Activated CD4-positive, alpha-beta memory T cell treated with anti-CD3 and anti-CD28 coated beads for 36 hours (primary cell): ENCODE measurements at places on chromosomes 3 and 15. TPM values are rescaled to one million over a fixed set of nuclear protein-coding genes. Genes with fewer than 3 reads are reported as not detected.

- H3K27me3 ChIP-seq: peaks cover 31% of the 10 kb centered on the region
- H3K36me3 ChIP-seq: peaks cover 4% of the 10 kb centered on the region
- DNase-seq: peak; percentile 51
- peak overlapping the region; percentile 81 for H3K27ac ChIP-seq
These were observed 524 bp downstream of the IGF1R start for GRCh38 chr15:98648654-98649471.

DNA sequence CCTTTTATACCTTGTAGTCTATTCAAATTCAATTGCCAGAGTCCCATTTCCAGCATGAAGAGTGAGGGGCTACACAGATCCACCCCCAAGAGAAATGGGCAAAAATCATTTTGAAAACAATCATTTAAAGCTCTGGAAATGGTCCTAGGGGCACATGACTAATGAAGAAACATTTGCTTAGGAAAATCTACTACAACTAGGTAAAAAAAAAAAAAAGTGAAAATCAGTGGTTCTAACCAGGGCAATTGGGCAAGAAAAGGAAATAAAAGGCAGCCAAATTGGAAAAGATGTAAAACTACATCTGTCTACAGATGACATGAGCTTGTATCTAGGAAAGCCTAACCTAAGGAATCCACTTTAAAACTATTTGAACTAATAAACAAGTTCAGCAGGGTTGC lies 9.4 kb downstream of the IMPG2 start:
- no peak for DNase-seq
- no peak overlapping the region for H3K27ac ChIP-seq
- H3K36me3 ChIP-seq: peaks cover 34% of the 10 kb centered on the region
- no peaks in the 10 kb centered on the region for H3K27me3 ChIP-seq

DNA sequence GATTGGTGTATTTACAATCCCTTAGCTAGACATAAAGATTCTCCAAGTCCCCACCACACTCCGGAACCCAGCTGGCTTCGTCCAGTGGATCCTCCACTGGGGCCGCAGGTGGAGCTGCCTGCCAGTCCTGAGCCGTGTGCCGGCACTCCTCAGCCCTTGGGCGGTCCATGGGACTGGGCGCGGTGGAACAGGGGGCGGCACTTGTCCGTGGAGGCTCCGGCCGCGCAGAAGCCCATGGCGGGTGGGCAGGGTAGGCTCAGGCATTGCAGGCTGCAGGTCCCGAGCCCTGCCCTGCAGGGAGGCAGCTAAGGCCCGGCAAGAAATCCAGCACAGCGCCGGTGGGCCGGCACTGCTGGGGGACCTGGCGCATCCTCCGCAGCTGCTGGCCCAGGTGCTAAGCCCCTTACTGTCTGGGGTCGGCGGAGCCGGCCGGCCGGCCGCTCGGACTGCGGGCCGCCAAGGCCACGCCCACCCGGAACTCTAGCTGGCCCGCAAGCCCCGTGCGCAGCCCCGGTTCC lies 3.5 kb upstream of the RNU5B-1 start:
- H3K36me3 ChIP-seq: peaks cover 4% of the 10 kb centered on the region
- no peak overlapping the region for H3K27ac ChIP-seq
- no peak overlapping the region for H3K4me3 ChIP-seq
- H3K27me3 ChIP-seq: peaks cover 3% of the 10 kb centered on the region

GRCh38 chr15:56832125-56832524 lies 86.3 kb upstream of the TCF12 start:
- no peaks in the 10 kb centered on the region for H3K27me3 ChIP-seq
- H3K4me1 ChIP-seq: no peaks in the 10 kb centered on the region
- no peak overlapping the region for H3K4me3 ChIP-seq
- no peak overlapping the region for H3K27ac ChIP-seq
- no peak for DNase-seq

- H3K27ac ChIP-seq: no peak overlapping the region
- peaks cover 16% of the 10 kb centered on the region for H3K27me3 ChIP-seq
These were observed 19.1 kb upstream of the PCOLCE2 start for GRCh38 chr3:142907996-142908395.

DNA sequence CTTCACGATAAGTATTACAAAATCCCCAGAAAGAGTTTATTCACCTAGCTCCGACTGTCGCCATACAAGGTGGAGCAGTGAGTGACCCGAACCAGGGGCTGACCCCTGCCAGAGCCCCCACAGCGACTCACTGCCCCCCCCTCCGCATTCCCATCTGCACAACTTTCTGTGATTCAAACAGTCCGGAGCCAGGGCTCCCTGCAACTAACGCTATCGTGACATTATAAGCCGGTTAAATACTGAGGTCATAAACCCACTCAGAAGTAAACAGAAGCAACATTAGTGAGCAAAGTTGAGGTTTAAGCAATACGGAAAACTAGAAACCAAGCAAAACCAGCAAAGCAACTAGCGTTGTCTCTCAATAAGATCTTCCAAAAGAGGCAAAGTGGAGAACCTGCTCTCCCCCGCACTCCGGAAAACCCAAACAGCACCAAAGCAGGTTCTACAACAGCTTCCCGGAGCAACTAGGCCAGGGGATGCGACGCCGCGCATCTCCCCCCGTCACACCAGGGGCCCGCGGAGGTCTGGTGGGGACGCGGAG lies 642 bp downstream of the SCAP start:
- H3K4me1 ChIP-seq: peaks cover 36% of the 10 kb centered on the region
- H3K36me3 ChIP-seq: peaks cover 2% of the 10 kb centered on the region
- H3K27ac ChIP-seq: peak overlapping the region; percentile 77
- no peaks in the 10 kb centered on the region for H3K27me3 ChIP-seq

GRCh38 chr3:73786321-73786807 lies 161.6 kb upstream of the PDZRN3 start:
- no peaks in the 10 kb centered on the region for H3K4me1 ChIP-seq
- no peak for DNase-seq
- no peaks in the 10 kb centered on the region for H3K27me3 ChIP-seq
- H3K27ac ChIP-seq: no peak overlapping the region
- H3K36me3 ChIP-seq: no peaks in the 10 kb centered on the region

DNA sequence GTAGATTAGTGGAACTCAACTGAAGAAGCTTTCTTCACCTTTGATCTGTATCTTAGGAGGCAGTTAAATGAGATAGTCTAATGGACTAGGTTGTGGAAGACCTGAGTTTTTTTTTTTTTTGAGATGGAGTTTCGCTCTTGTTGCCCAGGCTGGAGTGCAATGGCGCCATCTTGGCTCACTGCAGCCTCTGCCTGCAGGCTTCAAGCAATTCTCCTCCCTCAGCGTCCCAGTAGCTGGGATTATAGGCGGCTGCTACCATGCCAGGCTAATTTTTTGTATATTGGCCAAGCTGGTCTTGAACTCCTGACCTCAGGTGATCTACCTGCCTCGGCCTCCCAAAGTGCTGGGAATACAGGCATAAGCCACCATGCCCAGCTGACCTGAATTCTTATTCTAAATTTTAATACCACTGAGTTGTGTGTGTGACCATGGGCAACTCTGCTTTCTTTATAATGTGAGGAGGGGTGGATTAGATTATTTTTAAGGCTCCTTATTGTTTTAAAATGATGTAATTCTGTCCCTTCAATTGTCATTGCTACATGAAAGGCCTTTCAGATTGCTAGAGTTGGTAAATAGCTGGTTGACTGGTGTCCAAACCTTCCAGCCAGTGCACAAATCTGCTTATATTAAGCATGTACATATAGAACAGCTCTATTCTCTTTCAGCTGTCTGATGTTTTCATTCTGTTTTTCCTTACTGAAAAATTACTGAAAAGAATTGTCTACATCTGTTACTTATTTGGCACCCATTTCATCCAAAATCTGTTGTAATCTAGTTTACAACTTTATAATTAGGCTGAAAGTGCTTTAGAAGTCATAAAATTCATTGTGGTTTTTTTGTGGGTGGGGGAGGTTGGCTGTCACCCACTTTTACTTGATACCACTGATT lies 2.3 kb downstream of the LNP1 start:
- H3K4me3 ChIP-seq: peak overlapping the region; percentile 92
- peak; percentile 27 for DNase-seq
- H3K4me1 ChIP-seq: peaks cover 44% of the 10 kb centered on the region
- H3K27ac ChIP-seq: no peak overlapping the region
- peaks cover 20% of the 10 kb centered on the region for H3K36me3 ChIP-seq

Gene TPRG1
- 11.4 TPM for total RNA-seq

Gene P4HTM
- 32.7 TPM for total RNA-seq
